Uterine smooth muscle cell (primary cell): ENCODE measurements at places on chromosomes 2 and 18. TPM values are rescaled to one million over a fixed set of nuclear protein-coding genes. Genes with fewer than 3 reads are reported as not detected.

Gene TCF23
- not detected in 2 replicates for total RNA-seq

Gene TXNDC2
- 0.12 and 0.22 TPM in 2 replicates for total RNA-seq

Gene SKOR2
- not detected in 2 replicates for total RNA-seq

Gene NR4A2
- total RNA-seq: 0.11 and 0.25 TPM in 2 replicates
